ENCODE measurements at places on chromosomes 1 and 21.

DNA sequence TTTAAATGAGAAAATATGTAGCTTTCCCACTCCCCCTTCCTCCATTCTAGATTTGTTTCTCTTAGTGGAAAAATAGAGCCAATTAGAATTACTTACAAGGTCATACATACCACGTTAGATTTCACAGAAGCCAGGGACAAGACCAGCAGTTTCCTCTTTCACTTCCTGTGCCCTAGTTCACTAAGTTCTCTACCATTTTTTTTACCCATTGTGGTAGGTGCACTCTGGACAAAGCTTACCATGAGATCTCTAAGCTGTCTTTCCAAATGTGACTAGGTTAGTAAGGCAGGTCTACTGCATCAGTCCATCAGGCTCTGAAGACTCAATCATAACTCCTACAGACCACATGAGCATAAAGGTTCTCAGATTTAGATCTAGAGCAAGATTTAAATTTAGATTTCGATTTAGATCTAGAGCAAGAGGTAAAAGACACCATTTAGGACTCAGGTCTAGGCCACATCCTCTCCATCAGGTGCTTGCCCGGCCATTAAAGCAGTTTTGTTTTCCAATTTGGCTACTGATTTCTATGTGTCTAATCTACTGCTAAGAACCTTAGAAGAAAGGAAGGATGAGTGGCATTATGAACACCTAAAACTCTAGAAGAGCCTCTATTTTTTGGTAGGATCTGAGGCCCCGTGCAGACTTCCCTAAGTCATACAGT is 235.3 kb downstream of the FAF1 start:
- no peak for DNase-seq

- no peak for DNase-seq
Measured at GRCh38 chr1:15852036-15852827, 4.7 kb downstream of the SPEN start.

DNA sequence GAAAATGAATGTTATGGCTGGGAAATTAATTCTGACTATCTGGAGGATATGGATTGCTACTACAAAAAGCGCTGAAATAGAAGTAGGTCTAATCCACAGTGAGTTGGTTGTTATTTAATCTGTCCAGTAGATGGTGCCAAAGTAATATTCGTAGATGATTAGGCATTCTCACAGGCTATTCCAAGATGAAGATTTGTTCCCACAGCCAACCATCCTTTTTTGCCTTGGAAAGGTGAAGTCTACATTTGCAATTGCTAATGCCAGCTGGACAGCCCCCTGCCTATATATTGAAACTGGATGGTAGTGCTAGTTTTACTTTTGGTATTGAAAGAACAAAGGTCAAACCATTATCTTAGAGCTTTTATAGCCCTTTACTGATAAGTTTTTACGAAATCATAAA is 43.8 kb downstream of the RBM11 start:
- no peak for DNase-seq

- DNase-seq, result no peak
Measured at GRCh38 chr1:238187575-238187949, 296.8 kb upstream of the ZP4 start.

GRCh38 chr1:24920533-24920925 is 9.5 kb downstream of the RUNX3 start:
- no peak for DNase-seq

DNA sequence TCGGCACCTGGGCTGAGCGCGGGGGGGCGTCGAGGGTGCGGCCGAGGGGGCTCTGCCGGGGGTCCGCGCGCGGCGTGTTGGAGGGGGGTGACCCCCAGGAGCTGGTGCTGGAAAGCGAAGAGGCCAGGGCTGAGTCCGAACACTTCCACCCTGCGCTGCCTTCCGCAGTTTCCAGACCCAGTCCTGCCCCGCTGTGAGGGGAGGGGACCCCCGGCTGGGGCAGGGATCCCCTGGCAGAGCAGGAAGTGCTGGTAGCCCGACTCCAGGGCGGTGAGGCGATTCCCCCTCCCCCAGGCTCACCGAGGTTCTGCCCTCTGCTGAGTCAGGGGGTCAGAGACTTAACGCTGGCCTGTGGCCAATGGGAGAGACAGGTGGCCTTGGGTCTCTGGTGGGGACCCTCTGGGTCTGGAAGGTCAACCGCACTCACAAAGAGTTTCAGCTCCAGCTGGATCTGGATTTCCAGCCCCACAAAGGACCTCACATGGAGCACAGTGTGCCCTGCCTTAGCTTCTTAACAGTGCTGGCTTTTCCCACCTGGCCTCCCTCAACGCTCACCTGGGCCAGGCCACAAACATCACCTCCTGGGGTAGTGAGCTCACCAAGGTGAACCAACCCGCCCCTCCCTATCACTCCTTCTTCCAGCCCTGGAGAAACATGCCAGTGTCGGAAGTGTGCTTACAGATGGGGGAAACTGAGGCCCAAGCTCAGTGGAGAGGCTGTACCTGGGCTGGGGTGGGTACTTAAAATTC is 39.8 kb upstream of the SYNC start:
- DNase-seq, result no peak

GRCh38 chr1:152344438-152344837 is 15.4 kb downstream of the FLG2 start:
- DNase-seq, result no peak

GRCh38 chr1:113369699-113370098 is 20.6 kb upstream of the MAGI3 start:
- no peak for DNase-seq

- DNase-seq, result no peak
Measured at GRCh38 chr21:43206231-43207042, 37.6 kb downstream of the CRYAA start.

GRCh38 chr1:178564086-178564782 is 51.3 kb downstream of the TEX35 start:
- no peak for DNase-seq

DNA sequence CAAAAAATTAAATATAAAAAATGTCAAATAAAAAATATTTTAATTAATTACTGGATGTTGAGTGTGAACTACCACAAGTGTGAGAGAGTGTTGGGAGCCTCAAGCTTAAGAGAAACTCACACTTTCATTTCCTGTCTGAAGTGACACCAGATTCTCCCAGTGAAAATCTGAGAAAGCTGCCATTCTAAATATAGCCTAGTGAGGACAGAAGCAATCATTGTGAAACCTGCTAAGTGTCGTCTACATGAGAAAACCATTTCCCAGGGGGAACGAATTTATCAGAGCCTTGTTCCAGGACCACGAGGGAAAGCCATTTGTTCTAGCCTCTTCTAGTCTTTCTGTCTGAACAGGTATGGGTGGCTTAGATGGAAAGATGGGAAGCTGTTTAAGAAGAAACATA is 329.3 kb upstream of the PRMT6 start:
- DNase-seq, result no peak

- DNase-seq, result no peak
Measured at GRCh38 chr1:89171067-89171438, 4.8 kb downstream of the GBP7 start.

DNA sequence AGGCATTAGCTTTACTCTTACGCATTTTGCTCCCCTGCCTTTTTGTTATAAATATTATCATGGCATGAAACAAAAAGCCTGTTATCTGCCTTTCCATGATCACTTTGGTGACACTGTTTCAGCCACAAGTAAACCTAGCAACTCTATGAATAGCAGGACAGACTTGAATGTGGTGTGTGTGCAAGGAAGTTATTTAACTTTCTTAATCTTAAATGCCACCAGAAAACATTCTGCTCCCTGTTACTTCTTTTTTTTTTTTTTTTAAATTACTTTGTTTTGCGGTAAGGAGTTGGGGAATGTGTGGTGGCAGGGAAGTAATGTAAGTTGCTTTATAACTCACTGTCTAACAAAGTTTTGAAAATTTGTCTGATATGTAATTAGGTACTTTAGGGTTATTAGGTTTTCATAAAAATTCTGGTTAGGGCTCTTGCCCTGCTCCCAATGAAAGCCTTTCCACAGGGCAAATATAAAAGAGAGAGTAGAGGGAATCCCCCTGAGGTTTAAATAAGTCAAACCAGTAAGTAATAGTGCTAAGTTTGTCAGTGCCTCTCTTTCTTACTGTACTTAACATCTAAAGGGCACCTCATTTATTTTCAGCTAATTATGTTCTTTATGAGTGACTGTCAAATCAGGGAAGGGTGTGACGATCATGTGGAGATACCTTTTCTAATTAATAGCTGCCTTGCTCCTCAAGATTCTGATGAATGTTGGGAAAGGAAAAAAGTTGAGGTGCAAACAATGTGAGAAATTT is 39.5 kb downstream of the RASAL2 start:
- no peak for DNase-seq

DNA sequence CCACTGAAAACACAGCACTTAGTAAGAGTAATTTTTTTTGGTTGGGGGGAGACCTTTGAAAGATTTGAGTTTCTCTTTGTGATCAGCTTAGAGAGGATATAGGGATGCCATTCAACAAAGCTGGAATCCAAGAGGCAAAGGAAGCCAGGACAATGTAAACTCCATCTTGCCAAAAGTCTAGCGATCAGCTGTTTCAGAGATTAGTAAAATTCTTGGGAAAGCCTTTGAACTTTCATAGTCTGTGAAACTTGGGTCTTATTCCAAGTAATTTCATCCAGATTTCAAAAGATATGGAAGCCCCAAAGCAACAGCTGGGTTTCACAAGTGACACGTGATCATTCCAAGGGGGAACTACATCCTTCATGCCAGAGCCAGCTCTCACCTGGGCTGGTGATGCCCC is 30.2 kb upstream of the TNR start:
- no peak for DNase-seq

GRCh38 chr1:104765085-104765484 is 1015.4 kb downstream of the AMY1C start:
- no peak for DNase-seq

DNA sequence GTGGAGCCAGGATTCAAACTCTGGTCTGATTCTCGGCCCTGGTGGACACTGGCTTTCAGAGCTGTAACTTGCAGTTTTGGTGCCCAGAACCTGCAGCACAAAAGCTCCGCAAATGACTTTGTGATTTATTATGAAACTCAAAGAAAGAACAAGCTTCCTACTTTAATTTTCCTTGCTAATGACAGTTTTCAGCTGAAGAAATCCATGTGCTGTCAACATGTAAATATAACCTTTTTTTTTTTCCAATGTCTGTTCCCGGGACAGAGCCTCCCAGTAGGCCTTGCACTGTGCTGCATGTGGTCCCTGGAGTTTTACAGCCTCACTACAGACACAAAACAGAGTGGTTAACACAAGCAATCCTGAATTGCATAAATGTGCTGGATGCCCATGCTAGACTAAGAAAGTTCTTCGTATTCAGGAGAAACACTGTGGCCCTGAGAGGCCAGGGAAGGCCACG is 62.3 kb upstream of the ANGPTL1 start:
- no peak for DNase-seq

DNA sequence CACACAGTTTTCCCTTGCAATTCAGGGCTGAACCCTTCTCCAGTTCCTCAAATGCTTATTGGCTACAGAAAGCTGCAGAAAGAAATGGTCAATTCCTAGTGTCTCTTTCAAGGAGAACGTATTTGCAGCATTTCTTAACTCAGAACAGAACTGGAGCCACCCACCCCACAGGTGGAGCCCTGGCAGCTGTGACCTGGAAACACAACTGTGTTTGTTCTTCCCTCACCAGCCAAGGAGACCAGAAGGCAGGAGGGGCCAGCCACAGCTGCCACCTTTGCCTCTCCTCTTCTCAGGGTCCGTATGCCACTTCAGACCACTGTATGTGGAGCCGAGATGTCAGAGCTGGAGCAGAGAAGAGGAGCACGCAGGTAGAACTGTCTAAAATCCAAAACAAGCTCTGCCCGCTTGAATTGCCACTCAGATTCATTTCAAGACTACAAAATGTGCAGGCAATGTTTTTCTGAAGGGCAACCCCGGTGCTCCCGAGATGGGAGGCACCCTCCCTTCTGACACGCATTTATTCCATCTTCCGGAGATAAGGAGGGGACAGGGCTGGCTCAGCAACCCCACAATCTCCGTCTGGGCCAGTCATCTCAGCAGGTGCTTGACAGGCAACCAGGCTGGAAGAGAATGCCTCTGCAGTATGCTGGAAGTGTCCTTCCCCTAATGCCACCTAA is 16.7 kb downstream of the CD247 start:
- DNase-seq, result no peak

GRCh38 chr1:205073511-205073910 is 10.7 kb downstream of the TMEM81 start:
- no peak for DNase-seq

DNA sequence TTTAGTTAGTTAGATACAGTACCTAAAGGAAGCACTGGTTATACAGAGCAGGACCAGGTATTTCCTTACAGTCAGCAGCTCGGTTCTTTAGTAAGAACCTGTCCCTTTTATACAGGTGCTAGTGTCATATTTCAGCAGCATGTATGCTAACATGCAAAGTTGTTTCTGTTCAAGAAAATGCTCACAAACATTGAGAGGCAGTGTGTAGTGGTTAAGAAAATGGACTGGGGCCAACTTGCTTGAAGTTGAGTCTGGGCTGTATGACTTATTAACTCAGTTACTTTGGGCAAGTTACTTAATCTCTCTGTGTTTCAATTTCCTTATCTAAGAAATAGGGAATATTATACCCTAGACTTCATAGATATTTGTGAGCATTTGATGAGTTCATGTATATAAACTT is 31.1 kb downstream of the AK4 start:
- DNase-seq, result no peak

GRCh38 chr1:222224636-222225315 is 323.1 kb downstream of the HHIPL2 start:
- no peak for DNase-seq

- DNase-seq, result no peak
Measured at GRCh38 chr21:41419921-41420862, 5.8 kb upstream of the MX1 start.

GRCh38 chr1:212587888-212588510 is 20.6 kb upstream of the ATF3 start:
- no peak for DNase-seq

DNA sequence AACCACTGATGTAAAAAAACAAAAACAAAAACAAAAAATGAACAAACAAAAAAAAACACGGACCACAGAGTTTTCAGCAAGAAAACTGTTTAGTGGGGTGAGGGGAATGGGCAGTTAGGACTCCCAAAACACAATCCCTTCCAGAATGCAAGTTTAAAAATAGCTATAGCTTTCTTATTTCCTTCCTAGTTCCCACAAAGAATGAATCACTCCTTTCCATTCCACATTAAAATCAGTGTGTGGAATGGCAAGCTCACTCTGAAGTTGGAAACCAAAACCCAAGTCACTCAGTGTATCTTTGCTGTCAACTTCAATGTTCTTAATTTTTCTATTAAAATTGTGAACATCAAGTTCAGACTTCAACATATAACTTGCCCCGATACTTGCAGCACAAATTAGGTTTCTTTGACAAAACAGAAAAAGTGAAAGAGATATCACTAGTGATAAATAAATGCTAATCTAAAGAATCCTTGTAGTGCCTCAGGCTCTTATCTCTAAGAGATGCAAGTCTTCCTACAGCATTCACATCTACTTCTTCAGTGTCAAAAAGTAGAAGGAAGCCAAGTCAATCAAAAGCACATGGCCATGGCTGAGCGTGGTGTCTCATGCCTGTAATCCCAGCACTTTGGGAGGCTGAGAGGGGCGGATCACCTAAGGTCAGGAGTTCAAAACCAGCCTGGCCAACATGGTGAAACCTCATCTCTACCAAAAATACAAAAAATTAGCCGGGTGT is 45.5 kb downstream of the TOR3A start:
- no peak for DNase-seq

GRCh38 chr21:31162079-31162699 is 123.9 kb upstream of the KRTAP19-8 start:
- DNase-seq, result no peak

GRCh38 chr1:109490029-109490933 is 3.6 kb upstream of the CYB561D1 start:
- DNase-seq, result no peak

Data from cortex of kidney (tissue), 1 donor.